Vagina (tissue), 2 donors: ENCODE measurements at places on chromosomes 2 and 18. TPM values are rescaled to one million over a fixed set of nuclear protein-coding genes. Genes with fewer than 3 reads are reported as not detected.

DNA sequence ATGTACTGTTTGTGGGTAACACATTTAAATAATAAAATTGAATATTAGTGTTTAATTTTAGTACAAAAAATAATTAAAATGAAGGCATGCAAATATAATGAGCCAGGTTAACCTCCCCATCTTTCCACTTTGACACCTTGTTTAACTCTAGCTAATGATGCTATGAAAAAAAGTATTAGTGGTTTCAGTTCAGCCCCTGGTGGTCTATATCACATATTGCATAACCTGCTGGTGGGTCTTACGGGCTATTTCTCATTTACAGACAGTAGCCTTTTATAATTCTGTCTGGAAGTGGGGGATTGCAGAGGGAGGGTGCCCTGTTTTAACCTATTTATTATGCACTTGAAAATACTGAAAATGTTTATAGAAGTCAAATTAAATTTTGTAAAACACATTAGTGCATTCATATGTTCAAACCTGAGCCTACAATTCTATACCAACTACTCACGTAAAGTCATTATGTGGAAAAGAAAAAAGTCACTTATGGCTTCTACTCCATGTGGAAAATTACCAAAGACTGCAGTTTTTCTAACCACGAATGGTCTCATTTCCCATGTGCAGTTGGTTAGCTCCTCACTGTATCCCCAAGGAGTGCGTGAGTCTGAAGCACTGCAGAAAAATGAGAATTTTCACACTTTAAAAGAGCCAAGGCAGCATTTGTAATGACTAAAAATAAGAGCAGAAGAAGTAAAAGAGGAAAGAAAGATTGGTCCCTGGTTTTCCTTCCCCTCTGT lies 381.0 kb downstream of the MTX2 start:
- no peak for DNase-seq

- DNase-seq, result no peak
Observed at GRCh38 chr2:31371691-31372090, 42.9 kb downstream of the XDH start.

DNA sequence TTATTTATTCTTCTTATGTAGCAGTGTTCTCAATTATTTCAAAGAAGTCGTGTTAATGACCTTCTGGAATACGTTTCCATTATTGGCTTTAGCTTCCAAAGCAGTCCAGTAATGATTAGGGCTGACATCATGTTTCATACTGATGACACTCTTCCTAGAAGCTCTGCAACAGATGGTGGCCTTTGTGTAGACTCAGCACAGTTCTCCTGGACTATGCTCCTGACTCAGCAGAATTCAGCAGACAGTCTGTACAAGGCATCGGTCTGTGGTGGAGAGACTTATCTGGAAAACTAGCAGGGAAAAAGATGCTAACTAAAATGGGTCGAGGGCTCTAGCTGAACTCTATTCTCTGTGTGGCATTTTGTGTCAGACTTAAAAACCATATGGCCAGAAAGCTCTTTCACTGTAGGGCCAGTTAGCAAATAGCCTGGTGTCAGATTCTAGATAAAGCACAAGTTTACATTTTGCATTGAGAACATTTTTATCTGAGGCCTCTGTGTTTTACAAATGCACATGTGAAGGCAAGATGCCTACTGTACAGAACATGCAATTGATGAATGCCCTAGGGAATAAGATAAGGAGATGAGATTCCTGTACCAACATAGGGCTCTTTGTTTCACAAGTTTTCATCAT lies 35.1 kb downstream of the GULP1 start:
- DNase-seq, result no peak

DNA sequence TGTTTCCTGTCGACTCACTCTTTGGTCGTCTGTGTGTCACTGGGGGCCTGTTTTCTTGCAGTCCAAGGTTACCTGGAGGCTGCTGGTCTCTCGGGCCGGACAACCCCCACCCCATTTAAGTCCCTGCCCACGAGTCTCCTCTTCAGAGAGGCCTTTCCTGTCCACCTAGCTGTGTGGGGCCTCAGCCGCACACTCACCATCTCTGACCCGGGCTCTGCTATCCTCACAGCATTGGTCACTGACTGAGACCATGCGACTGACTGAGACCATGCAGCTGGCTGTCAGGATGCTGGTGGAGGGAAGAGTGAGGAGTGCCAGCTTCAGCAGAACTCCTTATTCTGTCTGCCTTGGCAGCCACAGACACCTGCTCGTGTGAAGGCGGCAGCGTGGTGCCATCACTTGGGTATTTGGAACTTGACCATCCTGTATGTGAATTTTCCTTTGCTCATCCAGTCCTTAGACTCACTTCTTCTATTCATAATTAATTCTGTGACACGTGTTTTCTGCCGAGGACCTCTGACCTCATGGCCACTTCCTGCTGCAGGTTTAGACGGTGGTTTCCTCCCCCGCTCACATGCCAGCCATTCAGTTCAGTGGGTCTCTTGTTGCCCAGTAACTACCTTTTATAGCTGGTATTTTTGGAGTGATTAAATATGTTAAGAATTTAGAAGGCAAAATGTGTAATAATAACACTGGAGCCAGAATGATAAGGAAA lies 47.5 kb upstream of the ASB1 start:
- no peak for DNase-seq

DNA sequence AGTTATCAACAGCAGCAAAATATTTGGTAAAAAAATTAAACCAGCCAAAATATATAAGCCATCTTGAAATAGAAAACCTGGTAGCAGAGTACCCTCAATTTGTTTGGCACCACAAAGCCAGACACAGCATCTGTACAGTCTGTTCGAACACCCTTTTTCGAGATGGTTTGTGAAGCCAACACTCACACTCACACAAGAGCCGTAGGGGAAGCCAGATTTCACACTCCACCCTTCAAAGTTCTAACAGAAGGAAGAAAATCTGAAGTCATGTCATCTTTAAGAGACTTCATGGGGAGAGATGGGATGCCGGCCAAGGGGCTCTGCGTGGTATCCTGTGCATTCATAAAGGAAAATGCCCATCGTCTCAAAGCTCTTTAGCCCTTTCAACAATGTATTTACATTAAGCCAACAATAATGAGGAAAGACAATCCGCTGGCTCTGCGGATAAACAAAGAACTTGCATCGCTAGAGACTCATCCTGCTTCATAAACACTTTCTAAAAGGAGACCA lies 451.5 kb upstream of the CHST9 start:
- DNase-seq, result no peak

DNA sequence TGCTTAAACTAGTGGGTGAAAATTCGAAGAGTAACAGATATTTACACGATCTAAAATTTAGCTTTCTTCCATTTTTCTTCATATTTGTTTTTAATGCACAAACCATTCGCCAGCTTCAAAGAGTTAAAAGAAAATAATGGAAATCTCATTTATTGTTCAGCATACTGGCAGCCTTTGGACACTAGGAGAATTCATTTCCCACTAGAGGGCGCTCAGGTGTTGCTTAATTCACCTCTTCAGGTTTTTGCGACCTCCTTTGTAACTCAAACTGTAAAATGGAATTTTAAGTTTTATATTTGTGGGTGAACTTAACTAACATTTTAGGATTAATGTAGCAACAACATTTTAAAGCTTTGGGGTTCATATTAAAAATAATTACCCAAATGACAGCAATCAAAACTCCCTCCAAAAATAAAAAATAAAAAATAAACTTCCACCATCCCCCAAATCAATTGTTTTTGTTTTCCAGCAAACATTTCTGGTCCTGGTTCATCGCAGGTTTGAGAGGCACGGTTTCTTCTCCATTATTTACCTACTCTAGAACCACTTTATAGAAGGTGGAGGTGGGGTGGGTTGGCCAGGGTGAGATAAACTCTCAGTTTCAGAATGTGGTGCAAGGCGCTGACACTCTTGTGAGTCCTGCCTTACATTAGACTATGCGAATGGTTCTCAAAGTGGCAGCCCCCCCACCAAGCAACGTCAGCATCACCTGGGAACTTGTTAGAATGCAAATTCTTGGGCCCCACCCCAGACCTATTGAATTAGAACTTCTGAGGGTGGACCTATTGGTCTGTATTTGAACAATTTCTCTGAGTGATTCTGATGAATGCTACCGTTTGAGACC lies 24.7 kb upstream of the PNPT1 start:
- DNase-seq, result no peak

DNA sequence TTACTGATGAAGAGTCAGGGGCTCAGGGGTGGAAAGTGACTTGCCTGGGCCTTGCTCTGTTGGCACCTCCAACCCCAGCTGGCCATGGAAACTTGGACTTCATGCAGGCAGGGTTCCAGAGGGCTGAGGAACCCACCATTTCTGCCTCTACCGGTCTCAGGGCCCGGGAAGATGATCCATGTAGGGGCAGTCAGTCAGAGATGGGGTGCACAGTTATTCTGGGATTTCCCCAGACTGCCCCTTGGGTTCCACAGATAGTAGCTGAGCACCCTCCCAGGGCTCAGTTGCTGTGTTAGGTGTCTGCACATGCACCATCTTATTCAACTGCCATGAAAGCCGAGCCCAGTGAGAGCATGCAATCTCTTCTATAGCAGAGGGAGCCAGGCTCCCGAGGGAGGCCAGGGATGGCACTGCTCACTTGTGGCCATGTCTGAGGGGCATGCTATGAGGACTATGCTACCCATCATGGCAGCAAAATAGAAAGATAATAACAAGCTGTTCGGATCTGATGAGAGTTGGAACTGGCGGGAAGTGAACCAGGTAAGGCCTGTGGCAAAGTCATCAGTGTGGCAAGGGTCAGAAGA lies 37.3 kb downstream of the RHOB start:
- DNase-seq, result peak; percentile 84

- DNase-seq, result no peak
Observed at GRCh38 chr2:198476007-198476406, 671.6 kb downstream of the PLCL1 start.

GRCh38 chr2:28981620-28982376 lies 700 bp downstream of the TOGARAM2 start:
- DNase-seq, result no peak

GRCh38 chr2:170258382-170258781 lies 80.4 kb downstream of the MYO3B start:
- no peak for DNase-seq

- no peak for DNase-seq
Observed at GRCh38 chr18:3683483-3683882, 233.5 kb downstream of the TGIF1 start.

DNA sequence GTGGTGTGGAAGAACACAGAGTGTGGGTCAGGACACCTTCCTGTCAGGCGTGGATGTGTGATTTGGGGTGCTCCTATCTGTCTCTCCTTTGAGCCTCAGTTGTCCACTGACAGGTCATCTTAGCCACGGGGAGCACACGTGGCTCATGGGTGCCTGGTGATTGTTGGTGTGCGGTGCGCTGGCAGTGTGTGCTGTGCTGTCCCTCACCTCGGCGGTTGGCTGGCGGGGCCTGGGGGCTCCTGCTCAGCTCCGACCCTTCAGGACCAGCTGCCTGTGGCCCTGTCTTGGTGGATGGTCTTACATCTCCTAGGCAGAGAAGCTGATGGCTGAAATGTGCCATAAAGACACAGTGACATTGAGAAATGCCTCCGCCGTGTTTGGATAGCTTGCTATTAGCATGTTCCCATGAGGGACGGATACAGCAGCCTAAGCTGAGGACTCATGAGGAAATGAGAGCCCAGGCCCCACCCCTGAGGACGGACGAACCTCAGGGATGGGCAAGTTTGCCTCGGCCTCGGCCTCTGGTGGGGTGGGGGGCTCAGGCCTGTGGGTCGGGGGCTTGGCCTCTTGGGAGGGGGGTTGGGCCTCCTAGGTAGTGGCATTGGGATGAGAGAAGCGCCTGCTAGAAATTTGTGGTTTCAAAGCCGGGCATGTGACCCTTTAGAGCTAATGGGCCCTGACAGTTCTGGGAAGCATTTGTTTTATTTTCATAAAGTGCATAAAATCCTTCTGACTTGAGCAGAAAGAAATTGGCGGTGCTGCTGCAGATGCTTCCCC lies 20.3 kb upstream of the ASB1 start:
- DNase-seq, result no peak

DNA sequence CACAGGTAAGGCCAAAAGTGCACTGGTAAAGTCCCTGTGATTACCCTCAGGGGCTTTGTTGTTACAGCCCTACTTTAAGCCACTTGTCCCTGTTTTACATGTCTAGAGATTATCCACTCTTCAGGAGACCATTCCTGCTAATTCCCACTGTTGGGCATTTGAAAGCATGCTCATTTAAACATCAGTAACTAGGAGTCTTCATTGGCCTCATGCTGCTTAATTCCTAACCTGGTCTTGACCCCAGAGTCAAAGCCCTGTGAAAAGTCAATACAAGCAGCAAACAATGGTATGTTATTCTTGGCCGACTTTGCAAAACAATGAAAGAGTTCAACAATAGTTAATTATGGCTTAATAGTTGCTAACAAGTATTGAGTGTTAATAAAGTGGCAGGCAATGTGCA lies 23.2 kb downstream of the AFF3 start:
- no peak for DNase-seq

- DNase-seq, result no peak
Observed at GRCh38 chr2:141767691-141768090, 363.1 kb downstream of the LRP1B start.

DNA sequence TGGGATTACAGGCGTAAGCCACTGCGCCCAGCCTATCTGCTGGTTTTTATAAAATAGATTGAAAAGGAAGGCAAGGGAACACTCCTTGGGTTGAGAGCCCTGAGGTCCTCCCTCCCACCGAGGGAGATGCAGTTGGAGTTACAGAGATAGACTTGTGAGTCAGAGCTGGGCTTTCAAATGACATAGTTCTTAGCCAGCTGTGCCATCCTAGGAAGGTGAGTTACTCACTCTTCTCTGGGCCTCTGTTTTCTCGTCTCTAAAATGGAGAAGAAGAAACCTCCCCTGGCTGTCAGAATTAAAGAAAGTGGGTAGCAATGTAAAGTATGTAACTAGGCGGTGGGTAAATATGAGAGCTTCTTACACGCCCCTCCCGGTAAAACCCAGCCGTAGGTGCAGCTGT lies 2.4 kb downstream of the LRRFIP1 start:
- no peak for DNase-seq

DNA sequence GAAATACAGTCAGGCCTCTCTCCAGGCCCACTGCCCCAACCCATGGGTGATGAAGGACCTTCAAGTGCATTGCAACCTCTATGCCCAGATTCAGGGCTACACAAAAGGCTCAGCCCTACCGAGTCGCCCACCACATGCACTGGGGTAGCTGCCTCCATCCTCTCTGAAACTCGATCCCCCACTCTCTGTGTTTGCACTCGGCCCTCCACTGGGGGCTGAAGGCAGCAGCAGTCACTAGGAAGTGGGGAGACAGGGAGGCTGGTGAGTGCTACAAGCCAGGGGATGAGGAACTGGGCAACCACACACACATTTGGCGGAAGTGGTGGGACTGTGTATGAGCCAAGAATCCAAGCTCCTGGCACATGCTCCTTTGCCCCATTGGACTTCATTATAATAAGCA lies 94.6 kb downstream of the CERS6 start:
- DNase-seq, result no peak

- no peak for DNase-seq
Observed at GRCh38 chr2:60847854-60848253, 33.5 kb upstream of the REL start.

GRCh38 chr2:210112871-210113270 lies 58.3 kb downstream of the KANSL1L start:
- no peak for DNase-seq

GRCh38 chr18:47883771-47884413 lies 46.6 kb downstream of the SMAD2 start:
- DNase-seq, result no peak

The GLS gene
- 88.9 TPM for total RNA-seq

The LAMA1 gene
- 1.5 TPM for total RNA-seq

The GATA6 gene
- total RNA-seq, result 9.8 TPM

The SLC30A3 gene
- 1.2 TPM for total RNA-seq

The CEBPZOS gene
- total RNA-seq, result 23.6 TPM

The C2orf80 gene
- not detected for total RNA-seq

The HMSD gene
- total RNA-seq, result not detected

The ZC3H8 gene
- 15.7 TPM for total RNA-seq

The CRYBA2 gene
- not detected for total RNA-seq

The CACNB4 gene
- total RNA-seq, result 4.9 TPM

The STAT4 gene
- total RNA-seq, result 9.1 TPM
